GM13976 (cell line): ENCODE measurements at places on chromosomes 7 and 10.

DNA sequence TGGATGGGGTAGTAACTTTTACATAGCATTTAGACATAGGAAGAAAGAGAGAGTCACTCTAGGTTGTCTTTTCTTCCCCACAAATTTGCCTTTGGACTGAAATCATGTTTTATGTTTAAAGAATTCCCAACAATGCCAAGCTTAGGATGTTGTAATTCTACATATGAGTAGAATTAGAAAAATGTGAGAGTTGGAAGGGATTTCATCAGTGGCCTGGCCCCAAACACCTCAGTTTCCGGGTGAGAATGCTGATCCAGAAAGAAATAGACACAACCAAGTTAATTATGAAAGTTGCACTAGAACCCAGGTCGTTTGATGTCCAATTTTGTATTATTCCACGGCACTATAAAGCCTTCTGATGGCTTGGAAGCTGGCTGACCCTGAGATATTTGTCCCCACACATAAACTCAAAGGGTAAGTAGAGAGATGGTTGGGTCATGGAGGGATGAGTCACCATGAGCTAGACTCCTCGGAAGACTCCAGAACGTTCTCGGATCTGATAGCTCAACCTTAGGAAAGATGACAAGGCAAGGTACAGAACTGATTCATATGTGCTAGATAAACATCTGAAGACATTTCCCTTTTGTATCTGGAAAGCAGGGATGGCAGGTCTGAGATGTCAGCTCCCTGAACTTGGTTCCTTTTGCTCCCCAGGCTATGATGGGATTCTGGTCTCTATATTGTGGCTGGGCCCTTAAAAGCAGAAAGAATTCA, 48.8 kb upstream of the SLC35B4 start:
- DNase-seq: no peak

GRCh38 chr7:95527033-95527775, 41.5 kb downstream of the ASB4 start:
- DNase-seq: peak; percentile 57

DNA sequence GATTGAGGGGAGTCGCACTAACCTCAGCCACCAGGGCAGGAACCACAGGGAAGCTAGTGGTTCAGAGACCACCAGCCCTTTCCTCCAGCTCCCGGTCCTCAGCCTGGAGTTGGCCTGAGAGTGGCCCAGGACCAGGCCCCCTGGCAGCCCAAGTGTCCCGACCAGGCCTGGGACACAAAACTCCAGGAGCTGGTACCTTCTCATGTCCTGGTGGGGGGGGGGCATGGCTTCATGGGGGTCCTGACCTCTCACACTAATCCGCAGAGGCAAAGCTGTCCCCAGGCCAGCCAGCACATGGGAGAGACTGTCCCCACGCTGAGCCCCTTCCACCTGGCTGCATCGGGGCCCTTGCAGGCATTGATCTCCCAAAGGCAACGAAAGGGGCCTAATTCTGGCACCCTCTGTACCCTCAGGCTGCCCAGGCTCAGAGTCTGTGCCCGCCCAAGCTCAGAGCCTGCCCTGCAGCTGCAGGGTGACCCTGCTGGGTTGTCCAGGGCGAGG, 28.2 kb downstream of the GPRIN2 start:
- no peak for DNase-seq

DNA sequence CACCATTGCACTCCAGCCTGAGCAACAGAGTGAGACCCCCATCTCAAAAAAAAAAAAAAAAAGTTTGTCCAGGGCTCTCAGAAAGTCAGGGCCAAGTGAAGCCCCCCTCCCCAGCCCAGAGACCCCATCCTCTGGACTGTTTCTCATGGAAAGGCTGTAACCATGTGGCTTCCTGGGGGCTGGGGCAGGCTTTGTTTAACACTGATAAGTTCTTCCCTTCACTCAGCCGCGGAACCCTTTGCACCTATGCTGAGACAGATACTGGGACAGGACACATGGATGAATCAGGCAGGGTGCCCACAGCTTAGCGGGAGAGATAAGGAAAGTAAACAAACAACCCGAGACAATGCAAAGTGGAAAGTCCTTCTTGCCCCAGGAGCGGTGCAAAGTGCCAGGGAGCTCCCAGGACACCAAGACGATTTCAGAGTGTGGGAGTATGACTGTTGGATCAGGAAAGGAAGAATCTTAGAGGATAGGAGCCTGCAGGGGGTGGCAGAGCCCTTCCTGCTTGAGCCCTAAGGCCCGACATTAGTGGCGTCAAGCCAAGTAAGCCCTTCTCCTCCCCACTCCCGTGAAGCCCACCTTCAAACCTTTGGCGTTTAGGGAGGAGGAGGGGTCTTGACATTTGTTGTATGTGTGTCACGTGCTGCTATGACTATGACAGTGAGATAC, 11.6 kb downstream of the MLXIPL start:
- DNase-seq: no peak

DNA sequence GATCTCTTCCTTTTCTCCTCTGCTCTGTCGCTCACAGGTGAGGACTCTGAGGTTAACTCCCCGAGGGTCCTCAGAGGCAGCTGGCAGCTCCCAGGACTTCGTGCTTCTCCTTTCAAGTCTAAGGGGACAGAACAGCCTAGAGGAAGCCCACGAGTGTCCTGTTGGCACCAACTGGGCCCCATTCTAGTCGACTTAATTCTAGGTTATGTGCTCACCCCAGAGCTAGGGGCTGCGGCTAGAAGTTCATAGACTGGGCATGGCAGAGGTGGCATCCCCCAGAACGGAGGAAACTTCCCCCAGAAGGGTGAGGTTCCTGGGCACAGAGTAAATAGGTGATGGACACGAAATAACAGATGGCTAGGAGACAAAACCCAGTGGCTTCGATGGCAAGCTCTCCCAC, 259.4 kb downstream of the TEX36 start:
- no peak for DNase-seq

DNA sequence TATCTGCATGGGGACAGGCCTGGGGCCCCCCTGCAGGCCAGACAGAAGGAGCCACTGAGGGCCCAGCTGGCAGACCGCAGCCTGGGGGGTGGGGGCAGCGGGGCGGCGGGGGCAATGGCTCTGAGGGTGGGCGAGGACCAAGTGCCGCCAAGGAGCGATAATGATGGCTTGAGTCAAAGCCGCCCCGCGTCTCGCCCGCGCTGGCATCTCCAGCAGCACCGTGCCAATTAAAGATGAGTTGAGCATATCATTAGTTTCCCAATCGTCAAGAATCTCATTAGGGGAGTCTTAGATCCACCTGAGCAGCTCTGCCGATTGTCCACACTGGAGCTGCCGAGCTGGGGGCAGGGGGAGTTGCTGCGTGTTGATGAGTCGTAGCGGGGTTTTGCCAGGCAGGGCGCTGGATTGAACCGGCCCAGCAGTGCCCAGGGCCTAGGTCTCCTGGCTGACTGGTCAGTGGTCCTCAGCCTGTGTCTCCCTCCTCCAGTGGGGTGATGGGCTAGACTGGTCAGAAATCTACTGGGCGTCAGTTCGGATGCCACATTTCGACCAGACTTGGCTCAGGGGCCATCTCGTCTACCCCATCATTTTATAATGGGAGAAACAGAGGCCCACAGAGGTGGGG, 41.0 kb upstream of the PSMG3 start:
- DNase-seq: no peak

DNA sequence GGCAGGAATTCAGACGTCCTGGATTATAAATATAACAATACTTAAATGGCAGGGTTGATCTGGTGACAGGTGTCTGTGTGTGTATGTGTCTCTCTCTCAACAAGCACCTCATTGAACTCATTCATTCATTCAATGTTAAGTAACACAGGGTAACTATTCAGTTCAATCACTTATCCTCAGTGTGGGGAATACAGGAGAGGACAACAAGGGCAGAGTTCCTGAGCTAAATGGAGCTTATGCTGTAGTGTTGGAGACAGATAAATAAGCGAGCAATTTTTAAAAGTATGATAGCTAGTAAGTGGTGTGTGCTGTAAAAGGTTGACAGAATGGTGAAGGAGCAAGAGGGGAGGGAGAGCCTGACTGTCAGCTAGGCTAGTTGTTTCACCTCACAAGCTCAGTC, 178.4 kb downstream of the DGKI start:
- DNase-seq: no peak

GRCh38 chr10:110863361-110863760, 8.4 kb upstream of the PDCD4 start:
- no peak for DNase-seq

- DNase-seq: no peak
These were observed 5.4 kb downstream of the COL13A1 start for GRCh38 chr10:69807122-69807521.

DNA sequence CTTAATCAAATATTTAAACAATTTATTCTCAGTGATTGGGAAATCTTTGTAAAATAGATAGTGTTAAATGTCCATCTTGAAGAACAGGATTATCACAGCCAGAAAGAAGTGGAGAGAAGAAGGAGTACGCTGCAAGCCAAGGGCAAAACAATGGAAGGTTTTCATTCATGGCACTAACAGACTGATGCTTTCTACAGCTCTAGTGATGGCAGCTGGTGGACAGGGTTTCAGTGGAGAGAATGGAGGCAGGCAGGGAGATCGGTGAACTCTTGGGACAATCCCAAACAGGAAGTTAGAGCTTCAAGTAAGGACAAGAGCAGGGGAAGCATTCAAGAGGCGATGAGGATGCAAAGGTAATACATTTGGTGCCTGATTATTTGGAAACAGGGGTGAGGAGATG, 207.0 kb downstream of the JAZF1 start:
- DNase-seq: no peak

GRCh38 chr7:47335557-47336471, 246.1 kb downstream of the TNS3 start:
- no peak for DNase-seq

- no peak for DNase-seq
These were observed 245.0 kb downstream of the HDAC9 start for GRCh38 chr7:18740579-18740988.

DNA sequence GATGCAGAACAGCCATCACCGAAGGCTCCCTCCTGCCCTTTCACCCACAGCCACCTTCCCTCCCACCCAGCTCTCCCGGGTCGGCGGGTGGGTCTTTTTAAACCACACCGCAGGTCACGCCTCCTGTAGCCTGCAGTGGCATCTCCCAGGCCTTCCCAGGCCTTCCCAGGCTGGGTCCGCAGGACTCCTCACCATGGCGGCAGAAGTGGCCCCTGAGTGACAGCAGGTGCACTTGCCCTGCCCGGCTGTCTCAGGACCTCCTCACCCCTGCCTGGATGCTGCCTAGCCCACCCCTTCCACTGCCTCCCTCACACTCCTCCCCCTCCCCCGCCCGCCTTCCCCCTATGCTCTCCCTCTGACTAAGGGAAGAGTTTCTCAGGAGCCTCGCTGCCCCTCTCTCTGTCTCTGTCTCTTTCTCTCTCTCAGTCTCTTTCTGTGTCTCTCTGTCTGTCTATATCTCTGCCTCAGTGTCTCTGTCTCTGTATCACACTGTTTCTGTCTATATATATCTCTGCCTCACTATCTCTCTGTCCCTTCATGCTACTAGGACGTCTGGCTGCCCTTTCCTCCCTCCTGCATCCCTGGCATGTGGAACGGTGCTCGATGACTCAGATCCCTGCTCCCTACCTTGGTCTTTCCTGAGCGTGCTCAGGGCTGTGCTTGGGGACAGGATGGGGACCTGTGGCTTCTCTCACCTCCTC, 57.5 kb downstream of the GLRX3 start:
- DNase-seq: no peak

GRCh38 chr7:28904578-28905048, 53.5 kb downstream of the TRIL start:
- DNase-seq: no peak

- no peak for DNase-seq
These were observed 43.4 kb upstream of the C1GALT1 start for GRCh38 chr7:7138897-7139296.

DNA sequence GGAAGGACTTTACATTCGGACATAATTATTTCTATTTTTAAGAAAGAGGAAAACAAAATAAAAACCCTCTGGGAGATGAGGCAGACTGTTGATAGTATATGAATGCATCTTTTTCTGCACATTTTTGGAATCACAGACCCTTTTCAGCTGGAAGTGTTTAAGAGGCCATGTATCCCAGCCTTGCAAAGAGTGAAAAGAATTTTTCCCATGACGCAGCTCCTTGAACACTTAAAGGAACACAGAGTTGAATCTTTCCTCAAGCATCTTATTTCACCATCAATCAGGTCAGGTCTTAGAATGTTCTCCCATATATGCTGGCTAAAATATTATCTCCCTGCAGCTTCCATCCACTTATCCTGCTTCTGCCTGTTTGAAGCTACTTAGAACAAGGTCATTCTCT, 45.9 kb upstream of the PAPSS2 start:
- DNase-seq: no peak

- DNase-seq: peak; percentile 91
These were observed 14.4 kb upstream of the AHCYL2 start for GRCh38 chr7:129210256-129210988.

GRCh38 chr7:94671444-94672235, 15.7 kb upstream of the SGCE start:
- no peak for DNase-seq

GRCh38 chr7:24933298-24933697, 46.7 kb downstream of the OSBPL3 start:
- DNase-seq: no peak

- no peak for DNase-seq
These were observed 164.9 kb upstream of the EEPD1 start for GRCh38 chr7:35988105-35988504.

DNA sequence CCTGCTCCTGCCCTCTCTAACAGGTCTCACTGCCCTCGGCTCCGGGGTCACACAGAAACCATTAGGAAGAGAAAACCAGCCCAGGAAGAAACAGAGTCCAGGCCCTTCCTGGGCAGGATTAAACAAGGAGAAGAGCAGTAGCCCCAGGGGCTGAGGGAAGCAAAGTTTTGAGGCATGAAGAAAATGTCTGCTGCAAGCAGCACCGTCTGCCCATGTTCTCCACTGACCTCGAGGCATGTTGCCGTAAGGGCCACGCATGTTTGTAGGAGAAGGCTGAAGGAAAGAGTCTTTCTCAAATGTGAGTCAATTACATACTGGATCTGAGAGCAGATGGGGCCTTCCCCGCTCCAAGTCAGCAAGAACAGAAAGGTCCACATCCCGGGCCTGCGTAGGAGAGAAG, 4.2 kb downstream of the ZNF746 start:
- DNase-seq: no peak

GRCh38 chr10:68864611-68865010, 36.5 kb upstream of the DDX50 start:
- no peak for DNase-seq

DNA sequence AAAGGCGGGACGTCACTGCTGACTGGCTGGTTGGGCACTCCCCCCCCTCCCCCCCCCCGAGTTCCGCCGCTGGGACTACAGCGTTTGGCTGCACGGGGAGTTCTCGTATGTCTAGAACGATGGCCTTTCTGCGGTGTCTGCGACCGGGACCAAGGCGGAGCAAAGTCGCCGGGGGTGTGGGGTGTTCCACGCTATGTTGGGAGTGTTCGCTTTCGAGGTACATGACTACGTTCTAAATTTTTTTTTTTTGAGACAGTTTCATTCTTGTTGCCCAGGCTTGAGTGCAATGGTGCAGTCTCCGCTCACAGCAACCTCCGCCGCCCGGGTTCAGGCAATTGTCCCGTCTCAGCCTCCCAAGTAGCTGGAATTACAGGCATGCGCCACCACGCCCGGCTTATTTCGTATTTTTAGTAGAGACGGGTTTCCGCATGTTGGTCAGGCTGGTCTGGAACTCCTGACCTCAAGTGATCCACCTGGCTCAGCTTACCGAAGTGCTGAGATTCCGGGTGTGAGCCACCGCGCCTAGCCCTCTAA, 573 bp upstream of the IDI1 start:
- DNase-seq: no peak
